Activated T-cell treated with anti-CD3 and anti-CD28 coated beads for 48 hours (primary cell): ENCODE measurements at places on chromosomes 1 and 21.

DNA sequence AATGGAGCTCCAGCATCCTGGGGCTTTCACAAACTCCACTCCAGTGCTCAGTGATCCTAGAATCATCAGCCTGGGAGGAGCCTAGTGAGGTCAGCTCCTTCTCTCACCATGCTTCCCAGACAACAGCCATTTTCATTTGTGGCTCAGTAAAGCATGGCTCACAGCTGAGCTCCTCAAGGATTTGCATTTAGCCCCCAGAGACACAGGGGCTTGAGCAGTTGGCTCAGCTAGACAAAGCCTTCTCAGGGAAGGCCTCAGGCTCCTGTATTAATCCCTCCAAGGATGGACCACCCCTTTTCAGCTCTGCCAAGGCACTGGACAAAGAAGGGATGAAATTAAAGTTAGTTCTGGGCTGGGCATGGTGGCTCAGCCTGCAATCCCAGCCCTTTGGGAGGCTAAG lies 39.5 kb downstream of the ERI3 start:
- no peak for DNase-seq

GRCh38 chr1:98049370-98050135 lies 128.7 kb upstream of the DPYD start:
- no peak for DNase-seq

DNA sequence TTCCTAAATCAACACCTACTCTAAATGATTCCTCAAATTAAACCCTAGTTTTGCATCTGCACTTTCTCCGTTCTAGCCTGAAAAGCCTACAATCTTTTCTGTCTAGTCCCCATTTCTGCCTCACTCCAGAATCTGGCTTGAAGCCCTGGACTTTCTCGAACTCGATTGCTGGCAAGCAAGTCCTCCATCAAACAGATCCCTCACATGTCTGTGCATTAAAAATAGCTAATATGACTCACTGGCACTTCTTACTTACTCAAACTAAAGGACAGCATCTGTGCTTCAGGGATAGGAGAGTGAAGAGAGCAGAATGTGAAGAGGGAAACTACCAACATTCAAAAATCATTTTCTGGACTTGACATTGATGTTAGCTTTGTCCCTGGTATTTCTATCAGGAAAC lies 51.8 kb upstream of the CXADR start:
- no peak for DNase-seq

DNA sequence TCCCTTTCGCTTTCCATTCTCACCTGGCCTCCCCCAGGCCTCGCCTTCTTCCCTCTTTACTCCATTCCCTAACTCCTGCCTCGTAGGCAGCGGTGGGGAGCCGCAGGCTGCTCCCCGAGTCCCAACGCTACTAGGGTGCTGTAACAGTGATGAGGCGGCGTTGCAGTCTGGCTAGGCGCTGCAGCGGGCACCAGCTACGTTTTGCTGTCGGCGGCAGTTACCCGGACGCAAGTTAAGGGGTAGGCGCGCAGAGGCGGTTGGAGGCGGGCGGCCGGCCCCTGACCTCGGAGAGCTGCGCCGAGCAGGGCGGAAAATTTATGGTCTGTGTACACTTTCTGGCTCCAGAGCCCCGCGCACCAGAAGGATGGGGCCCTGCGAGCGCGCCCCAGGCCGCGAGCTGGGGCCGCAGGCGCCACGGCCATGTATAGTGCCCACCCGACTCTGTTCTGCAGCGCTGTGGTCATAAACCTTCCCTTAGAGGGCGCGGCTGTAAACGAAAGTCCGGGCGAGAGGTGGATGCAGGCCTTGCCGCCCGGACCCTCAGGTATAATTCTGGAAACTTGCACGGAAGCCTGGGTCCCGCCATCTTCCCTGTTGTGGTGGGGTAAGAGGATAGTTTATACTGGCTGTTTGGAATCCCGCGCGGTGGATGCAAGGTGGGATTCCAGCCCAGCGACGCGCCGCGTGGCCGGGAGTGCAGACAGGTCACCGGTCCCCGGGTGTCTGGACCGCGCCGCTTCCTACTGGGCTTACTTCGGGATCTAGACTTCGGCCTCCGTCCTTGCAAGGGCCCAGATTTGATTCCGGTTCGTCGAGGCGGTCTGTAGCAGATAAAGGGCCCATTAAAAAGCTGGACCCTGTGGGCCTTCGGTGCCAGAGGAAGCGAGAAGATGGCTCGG lies 15.0 kb downstream of the HLX start:
- DNase-seq, result no peak

- DNase-seq, result no peak
Measured at GRCh38 chr1:182337736-182338571, 53.6 kb downstream of the GLUL start.

DNA sequence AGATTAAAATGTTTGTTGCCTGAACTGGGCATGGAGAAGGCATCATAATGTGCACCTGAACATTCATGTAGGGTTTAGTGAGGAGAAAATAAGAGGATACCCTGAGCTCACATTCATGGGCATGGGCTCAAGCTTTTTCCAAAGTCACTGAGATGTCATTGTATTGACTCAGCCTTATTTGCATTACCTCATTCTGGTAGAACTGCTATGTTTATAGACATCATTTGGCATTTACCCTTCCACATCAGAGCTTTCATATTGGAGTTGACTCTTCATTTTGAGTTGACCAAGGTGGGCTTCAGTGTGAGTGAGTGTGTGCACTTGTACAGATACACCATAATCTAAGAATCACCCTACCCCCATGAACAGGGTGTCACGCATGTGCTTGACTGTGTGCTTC lies 143.2 kb downstream of the PBX1 start:
- DNase-seq, result no peak

DNA sequence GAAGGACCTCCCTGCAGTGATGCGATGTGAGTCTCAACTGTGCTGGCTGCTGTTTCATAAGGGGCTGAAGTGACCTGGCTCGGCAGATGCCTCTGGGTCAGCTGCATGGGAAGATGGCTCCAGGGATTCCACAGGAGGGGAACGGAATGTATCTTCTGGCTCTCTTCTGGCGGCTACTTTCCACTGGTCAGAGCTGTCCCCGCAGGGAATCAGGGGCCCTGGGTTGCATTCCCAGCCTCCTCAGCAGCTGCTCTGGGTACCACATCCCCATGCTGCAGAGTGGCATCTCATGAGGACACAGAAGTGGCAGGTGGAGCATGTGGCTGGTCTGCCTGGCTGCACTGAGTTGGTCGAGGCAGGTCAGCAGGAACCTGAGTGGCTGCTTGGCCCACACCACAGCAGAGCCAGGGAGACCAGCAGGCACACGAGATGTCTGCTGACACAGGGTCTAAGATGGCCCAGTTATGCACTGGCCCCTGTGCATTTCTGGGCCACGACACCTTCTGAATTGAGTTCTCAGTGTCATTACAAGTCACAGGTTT lies 42.8 kb downstream of the POFUT2 start:
- no peak for DNase-seq

DNA sequence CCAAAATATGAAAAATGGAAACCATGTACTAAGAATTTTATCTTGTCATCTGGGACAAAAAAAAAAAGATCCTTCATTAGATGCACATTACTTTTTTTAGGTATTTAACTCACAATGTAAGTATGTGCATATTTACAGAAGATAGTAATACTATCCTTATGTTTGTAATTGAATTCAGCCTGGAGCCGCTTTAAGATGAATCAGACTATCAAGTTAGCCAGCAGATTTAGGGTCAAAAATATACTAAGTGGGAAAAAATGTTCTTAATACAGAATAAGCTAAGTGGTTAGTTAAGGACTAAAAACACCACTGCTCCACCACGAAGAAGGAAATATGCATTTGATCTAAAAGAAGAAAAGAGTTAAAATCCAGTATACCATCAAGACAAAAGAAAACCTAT lies 49.1 kb downstream of the DSCAM start:
- DNase-seq, result no peak

GRCh38 chr1:240687820-240688219 lies 75.9 kb upstream of the GREM2 start:
- no peak for DNase-seq

DNA sequence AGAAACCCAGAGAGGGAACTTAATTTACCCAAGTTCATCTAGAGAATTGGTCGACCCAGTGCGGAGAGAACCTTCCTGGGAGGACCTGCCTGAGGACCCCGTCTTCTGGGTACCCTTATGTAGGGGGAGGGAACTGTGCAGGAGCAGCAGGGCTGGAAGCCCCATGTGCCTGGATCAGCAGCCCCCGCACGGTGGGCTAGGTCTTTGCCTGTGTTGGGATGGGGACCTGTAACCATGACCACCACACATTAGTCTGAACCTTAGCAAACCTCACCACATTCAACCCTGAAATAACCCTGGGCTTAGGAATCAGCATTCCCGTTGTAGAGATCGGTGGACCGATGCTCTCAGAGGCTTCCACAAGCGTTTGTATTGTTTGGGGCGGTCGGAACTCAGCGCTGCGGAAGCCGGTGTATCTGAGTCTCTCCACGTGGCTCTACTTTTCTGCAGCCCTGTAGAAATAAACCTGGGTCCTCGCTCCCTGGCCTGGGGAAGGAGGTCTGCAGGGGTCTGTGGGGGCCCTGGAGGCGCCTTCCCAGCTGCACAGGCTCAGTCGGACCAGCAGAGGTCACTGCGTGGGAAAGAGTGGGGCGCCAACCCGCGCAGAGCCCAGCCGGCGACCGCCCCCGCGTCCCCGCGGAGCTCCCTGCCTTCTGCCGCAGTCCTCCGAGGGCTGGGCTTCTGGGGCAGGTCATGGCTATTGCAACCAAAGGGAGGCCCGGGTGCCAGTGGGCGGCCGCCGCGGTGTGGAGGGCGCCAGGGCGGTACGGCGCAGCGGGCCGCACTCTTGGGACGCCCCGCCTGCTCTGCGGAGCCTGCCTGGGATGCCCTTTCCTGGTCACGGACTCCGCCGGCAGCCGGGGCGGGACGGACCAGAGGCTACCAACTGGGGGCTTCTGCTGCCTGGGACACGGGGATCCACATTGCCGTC lies 36.2 kb upstream of the KCNA10 start:
- DNase-seq, result peak; percentile 54

GRCh38 chr1:177686933-177687332 lies 282.9 kb downstream of the SEC16B start:
- DNase-seq, result no peak

DNA sequence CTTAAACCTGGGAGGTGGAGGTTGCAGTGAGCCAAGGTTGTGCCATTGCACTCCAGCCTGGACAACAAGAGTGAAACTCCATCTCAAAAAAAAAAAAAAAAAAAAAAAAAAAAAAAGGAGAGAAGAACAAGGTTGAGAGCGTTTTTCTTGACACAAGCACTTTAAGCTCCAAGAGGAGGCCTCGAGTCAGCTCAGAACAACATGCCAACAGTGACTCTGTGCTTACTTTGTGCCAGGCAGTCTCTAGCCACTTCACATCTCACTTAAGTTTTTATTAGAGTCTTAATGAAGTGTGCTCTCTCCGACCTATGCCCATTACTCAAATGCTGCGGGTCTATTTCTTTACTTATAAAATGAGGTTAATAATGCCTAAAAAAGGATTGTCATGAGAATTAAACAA lies 13.0 kb downstream of the ATP1A1 start:
- no peak for DNase-seq

DNA sequence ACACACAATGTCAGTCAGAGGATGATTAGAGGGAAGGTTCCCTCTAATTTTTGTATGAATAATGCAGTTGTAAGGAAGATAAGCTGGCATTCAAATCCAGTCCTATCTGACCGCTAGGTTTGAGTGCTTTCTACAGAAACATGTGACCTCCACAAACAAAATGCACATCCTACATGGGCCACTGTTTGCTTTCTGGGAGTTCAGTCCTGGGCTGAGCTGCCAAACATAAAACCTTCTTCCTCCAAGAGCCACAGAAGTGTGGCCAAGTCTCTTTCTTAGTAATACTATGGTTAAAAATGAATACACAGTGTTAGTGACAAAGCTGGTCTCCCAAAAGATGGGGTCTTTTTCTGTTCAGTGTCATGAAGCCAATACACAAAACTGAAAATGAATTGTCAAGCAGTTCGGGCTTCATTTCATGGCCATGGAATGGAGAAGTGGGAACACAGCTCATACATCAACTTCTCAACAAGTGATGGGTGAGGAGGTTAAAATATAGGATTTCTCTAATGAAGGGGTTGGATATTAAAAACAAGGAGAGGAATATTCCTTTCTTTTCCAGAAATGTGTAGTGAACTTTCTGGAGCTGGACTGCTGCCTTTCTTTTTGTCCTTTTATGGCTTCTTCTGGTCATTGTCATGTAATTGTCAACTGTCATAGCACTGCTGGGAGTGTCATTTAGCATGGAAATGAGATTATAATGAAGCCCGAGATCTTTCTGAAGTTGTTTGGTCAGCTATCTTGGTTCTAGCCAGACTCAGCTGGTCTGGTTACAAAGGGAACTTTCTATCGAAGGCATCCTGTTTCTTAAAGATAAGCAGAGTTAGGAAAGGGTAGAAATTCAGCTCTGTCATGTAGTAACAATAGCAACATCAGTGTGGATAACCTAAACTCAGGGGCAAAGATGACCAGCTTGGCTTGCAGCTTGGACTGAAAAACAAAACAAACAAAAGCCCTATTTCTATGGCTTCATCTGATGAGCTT lies 135.1 kb downstream of the CHD1L start:
- DNase-seq, result no peak

DNA sequence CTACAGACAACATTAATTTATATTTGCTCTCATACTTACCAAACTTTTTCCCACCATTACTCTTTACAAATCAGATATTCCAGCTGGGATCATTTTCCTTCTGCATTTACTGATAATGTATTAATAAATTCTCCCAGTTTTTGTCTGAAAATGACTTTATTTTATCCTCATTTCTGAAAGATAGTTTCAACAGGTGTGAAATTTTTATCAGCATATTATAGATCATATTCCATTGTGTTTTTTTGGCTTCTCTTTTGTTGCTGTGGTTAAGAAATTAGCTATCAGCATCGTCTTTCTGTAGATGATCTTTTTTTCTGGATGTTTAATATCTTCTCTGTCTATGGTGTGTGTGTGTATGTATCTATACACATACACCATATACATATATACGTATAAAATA lies 2.7 kb downstream of the CFAP57 start:
- no peak for DNase-seq

GRCh38 chr1:39733161-39733560 lies 5.5 kb upstream of the PPIE start:
- DNase-seq, result no peak

DNA sequence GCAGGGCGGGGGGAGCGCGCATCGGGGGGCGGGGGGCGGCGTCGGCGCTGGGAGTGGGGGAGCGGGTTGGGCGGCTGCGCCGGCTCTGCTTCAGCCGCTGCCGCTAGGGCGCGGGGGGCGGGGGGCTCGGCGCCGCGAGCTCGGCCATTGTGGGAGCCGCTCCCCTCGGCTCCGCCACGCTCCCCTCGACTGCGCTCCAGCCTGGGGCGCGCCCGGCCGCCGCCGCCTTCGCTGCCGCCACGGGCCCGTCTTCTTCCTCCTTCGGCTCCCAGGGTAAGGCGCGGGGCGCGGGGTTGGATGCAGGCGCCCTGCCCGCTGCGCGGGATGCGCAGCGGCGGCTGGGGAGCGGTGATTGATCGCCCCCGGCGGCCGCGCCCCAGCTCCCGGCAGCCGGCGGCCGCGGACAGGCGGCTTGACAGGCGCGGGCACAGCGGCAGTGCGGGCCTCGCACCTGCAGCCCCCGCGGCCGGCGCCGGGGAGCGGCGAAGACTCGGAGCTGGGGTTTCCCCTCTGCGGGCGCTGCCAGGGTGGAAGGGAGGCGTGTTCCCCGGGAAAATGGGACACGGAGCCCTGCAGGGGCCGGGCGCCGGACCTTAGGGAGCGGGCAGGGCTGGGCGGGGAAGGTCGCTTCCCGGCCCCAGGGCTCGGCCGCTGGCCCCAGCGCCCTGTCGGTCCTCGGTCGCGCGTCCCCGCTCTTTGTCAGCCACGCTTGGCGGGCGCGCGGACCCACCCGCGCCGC lies 55.3 kb downstream of the NDUFS5 start:
- DNase-seq, result peak; percentile 12
